Caco-2 (cell line): ENCODE measurements at places on chromosomes 6 and 20. TPM values are rescaled to one million over a fixed set of nuclear protein-coding genes. Genes with fewer than 3 reads are reported as not detected.

- H3K4me1 ChIP-seq, result no peaks in the 10 kb centered on the region
- H3K4me3 ChIP-seq, result no peak overlapping the region
- H3K27me3 ChIP-seq, result no peaks in the 10 kb centered on the region
- H3K36me3 ChIP-seq, result no peaks in the 10 kb centered on the region
- no peak overlapping the region for H3K27ac ChIP-seq
Observed at GRCh38 chr6:69900869-69901268, 34.5 kb downstream of the COL19A1 start.

- H3K27me3 ChIP-seq, result no peaks in the 10 kb centered on the region
- H3K27ac ChIP-seq, result no peak overlapping the region
- no peak overlapping the region for H3K4me3 ChIP-seq
- no peak for DNase-seq
- H3K36me3 ChIP-seq, result no peaks in the 10 kb centered on the region
Observed at GRCh38 chr6:15331143-15331542, 85.3 kb downstream of the JARID2 start.

DNA sequence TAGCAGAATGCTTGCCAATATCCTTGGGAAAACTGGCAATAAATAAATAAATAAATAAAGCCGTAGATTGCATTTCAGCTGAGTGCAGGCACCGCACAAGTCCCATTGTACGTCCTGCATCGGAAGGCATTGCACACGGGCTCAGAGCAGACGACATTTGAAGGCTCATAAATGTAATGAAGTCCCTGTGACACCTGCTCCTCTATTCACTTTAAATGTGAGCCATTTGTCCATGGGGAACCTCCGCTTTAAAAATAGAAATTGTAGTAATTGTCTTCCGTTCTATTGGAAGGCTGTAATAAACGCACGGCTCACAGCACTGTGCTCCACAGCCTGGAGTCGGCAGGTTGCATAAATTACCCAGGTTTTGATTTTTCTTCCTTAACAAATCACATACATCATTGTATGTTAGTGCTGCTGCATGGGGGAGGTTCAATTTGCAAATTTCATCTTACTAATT lies 32.6 kb downstream of the MYT1 start:
- peaks cover 2% of the 10 kb centered on the region; the same call in 1 of the 2 replicates for H3K27me3 ChIP-seq
- H3K4me1 ChIP-seq, result no peaks in the 10 kb centered on the region
- no peak overlapping the region for H3K27ac ChIP-seq
- no peaks in the 10 kb centered on the region for H3K36me3 ChIP-seq
- no peak overlapping the region for H3K4me3 ChIP-seq
- DNase-seq, result no peak

RANBP9 gene
- total RNA-seq, result 36.7 and 38.2 TPM in 2 replicates

GRCh38 chr20:16124911-16125776 lies 448.1 kb downstream of the KIF16B start:
- no peak overlapping the region for H3K27ac ChIP-seq
- DNase-seq, result no peak
- no peaks in the 10 kb centered on the region for H3K36me3 ChIP-seq
- H3K4me3 ChIP-seq, result no peak overlapping the region
- H3K27me3 ChIP-seq, result no peaks in the 10 kb centered on the region
- no peaks in the 10 kb centered on the region for H3K4me1 ChIP-seq

- H3K4me1 ChIP-seq, result peaks cover 41% of the 10 kb centered on the region
- H3K27me3 ChIP-seq, result no peaks in the 10 kb centered on the region
- no peak for DNase-seq
Observed at GRCh38 chr20:1877609-1878200, 17.5 kb upstream of the SIRPA start.

DNA sequence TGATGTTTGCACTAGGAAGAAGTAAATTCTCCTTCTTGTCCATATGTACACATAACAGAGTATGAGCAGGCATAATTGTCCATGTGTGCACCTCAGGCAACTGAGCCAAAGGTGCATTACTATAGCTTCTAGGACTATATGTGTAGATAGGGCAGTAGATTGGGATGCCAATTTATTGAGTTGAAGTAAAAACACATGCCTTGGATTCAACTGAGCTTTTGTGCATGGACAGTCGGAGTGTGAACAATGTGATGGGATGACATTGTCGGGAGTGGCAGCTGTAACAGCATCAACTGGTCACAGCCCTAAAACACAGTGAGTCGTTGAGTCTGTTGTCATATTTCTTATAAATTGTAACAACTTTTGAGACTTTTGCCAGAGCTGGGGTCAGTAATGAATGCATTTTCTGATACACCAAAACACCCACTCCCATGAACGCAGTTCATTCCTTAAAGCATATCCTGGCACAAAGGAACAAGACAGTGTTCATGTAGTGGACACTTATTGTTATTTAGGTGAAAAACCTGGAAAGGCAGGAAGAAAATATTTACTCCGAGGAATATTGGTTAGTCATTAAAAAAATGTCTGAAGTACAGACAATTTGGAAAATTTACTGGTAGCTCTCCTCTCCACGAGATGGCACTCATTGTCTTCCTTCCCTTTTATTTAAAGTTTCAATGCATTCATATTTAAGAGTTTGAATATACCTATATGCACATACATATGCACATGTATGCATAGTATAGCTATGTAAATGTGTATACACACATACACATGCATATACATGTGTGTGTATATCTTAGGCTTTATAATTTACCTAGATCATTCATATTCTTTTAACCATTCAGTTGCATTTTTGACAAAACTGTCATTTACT lies 302.0 kb upstream of the STXBP5 start:
- no peak overlapping the region for H3K4me3 ChIP-seq
- H3K27me3 ChIP-seq, result no peaks in the 10 kb centered on the region
- DNase-seq, result no peak
- no peaks in the 10 kb centered on the region for H3K4me1 ChIP-seq
- no peaks in the 10 kb centered on the region for H3K36me3 ChIP-seq

CFAP206 gene
- total RNA-seq, result 0.23 TPM in 1 of 2 replicates, not detected in the other

DNA sequence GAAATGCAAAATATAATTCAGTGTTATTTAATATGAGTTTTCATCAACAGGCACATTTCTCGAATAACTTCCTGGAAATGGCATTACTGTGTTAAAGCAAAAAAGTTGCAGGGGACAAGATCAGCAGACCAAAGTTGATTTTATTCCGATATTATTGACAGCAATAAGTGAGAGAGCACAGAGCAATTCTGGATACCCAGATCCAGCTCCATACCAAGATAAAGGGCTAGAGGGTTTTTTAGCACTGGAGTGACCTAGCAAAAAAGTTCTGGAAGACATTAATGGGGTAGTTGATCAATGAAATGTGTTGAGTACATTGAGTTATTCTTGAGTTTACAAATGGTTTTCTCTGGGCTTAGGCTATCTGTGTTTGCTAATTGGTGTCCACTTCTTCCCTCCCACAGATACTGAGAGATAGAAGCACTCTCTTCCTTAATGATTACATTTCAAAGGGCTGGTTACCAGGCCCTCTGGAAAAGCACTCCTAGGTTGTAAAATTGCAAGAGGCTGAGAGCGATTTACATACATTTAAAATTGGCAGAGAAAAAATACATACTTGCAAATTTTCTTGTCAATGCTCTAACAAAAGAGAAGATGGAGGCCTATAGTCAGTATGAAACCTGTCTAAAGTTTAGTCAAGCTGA lies 47.0 kb upstream of the MANEA start:
- no peaks in the 10 kb centered on the region for H3K36me3 ChIP-seq
- H3K27me3 ChIP-seq, result no peaks in the 10 kb centered on the region
- no peak overlapping the region for H3K4me3 ChIP-seq
- peaks cover 16% of the 10 kb centered on the region; the same call in 1 of the 2 replicates for H3K4me1 ChIP-seq
- no peak for DNase-seq

DNA sequence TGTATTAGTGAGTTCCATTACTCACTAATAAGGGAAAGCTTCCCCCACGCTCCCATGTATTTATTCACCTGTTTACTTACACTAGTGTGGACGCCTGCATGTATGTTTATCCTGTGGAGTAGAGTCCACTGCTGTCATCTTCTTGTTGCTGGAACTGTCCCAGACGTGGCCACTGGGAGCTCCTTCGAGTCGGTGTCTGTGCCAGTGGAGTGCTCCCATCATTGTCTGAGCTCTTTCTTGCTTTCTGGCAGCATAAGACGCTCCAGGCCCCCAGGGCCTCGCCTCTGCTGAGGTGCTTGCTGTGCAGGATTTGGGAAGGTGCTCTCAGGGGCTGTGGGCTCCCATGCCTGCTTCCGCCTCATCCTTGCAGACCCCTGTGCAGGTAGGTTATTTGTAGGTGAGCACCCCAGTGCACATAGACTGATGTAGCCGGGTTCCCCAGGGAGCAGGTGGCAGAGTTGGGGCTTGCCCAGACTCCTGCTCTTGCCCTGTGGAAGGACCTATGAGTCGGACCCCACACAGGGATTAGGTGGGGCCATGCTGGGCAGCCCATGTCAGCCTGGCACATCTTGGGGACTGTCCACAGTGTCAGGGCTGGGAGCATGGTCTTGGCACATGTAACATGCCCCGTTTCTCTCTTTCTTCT lies 16.6 kb downstream of the PHACTR3 start:
- no peak overlapping the region for H3K4me3 ChIP-seq
- H3K27ac ChIP-seq, result no peak overlapping the region
- no peak for DNase-seq
- no peaks in the 10 kb centered on the region; the same call in 1 of the 2 replicates for H3K27me3 ChIP-seq

DNA sequence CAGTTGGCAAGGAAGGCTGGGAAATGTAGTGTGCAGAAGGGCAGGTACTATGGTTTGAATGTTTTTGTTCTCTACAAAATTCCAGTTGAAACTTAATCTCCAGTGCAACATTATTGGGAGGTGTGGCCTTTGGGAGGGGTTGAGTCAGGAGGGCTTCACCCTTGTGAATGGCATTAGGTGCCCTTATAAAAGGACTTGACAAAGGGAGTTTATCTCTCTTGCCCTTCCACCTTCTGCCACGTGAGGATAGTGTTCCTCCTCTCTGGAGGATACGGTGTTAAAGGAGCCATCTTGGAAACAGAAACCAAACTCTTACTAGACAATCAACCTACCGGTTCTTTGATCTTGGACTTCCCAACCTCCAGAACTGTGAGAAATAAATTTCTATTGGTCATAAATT lies 82.2 kb upstream of the LRFN2 start:
- H3K27ac ChIP-seq, result no peak overlapping the region
- no peaks in the 10 kb centered on the region for H3K27me3 ChIP-seq
- H3K4me3 ChIP-seq, result no peak overlapping the region
- DNase-seq, result no peak

TLDC2 gene
- 0.14 TPM in 1 of 2 replicates, not detected in the other for total RNA-seq

DNA sequence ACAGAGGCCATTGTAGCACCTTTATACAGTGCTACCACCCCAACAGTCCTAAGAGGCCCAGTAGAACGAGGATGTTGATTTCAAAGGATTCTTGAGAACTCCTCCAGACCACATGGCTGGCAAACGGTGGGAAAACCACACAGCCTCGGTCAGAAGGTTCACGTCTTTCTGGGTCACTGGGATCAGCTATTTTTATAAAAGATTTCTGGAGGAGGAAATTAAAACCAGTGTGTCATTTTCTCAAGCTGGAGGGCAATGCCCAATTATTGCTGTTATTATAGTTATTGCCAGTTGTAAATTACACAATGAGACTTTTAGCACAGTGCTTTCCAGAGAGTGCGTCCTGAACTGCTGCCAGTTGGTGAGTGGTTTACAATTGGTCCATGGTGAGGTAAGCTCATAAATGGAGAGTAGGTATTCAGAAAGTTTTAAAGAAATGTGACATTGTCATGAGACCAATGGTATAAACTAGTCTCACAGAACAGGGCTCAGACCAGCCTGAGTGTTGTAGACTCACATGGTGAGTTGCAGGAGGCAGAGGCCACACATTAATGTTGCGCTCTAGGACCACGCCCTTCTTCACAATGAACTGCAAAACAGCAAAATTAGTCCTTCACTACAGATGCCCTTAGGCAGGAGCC lies 8.4 kb upstream of the PPP1R14C start:
- no peak overlapping the region for H3K27ac ChIP-seq
- no peak overlapping the region for H3K4me3 ChIP-seq
- no peaks in the 10 kb centered on the region for H3K36me3 ChIP-seq
- no peaks in the 10 kb centered on the region for H3K27me3 ChIP-seq
- H3K4me1 ChIP-seq, result no peaks in the 10 kb centered on the region

HLA-DOB gene
- 0.61 and 0.65 TPM in 2 replicates for total RNA-seq

MACROD2 gene
- 6.4 and 7.6 TPM in 2 replicates for total RNA-seq

DNA sequence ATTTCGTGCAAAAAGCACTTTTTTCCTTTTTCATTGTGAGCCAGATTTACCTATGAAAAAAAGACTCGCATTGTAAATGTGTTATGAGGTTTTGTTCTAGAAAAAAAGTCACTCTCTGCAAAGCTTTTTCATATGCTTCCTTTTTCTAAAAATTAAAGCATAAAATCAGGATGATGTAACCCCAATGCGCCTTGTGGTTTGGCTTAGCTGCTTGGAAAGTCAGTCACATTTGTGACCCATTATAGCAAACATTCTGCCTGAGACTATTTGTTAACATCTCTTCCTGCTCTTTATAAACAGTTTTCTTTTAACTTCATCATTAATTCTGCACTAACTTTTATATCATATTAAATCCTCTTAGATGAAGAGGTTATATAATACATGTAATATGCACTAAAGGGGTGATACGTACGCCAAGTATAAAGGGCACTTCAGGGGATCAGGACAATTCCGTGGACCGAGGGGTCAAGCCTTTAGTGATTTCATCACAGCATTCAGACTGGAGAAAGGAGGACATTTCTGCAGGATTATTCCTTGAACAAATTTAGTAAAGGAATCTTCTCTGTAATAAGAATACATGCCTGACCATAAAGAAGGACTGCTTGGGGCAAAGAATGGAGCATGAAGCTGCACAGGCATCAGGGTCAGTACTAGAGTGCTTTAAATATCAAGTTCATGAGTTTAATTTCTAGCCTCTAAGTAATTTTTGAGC lies 48.1 kb upstream of the SMLR1 start:
- no peaks in the 10 kb centered on the region for H3K27me3 ChIP-seq
- no peak overlapping the region for H3K27ac ChIP-seq
- no peak overlapping the region for H3K4me3 ChIP-seq

ARHGAP40 gene
- total RNA-seq, result 0.14 TPM in 1 of 2 replicates, not detected in the other

GRCh38 chr6:45677381-45678284 lies 299.9 kb upstream of the SUPT3H start:
- H3K4me1 ChIP-seq, result no peaks in the 10 kb centered on the region
- H3K27me3 ChIP-seq, result no peaks in the 10 kb centered on the region
- no peak overlapping the region for H3K27ac ChIP-seq
- H3K36me3 ChIP-seq, result no peaks in the 10 kb centered on the region

EPPIN gene
- total RNA-seq, result not detected in 2 replicates

GID8 gene
- total RNA-seq, result 129 and 133 TPM in 2 replicates

- H3K36me3 ChIP-seq, result no peaks in the 10 kb centered on the region
- H3K27ac ChIP-seq, result no peak overlapping the region
- H3K4me1 ChIP-seq, result no peaks in the 10 kb centered on the region
- DNase-seq, result no peak
- H3K4me3 ChIP-seq, result no peak overlapping the region
Observed at GRCh38 chr6:133447924-133448323, 206.8 kb downstream of the EYA4 start.

- no peaks in the 10 kb centered on the region for H3K36me3 ChIP-seq
- no peak overlapping the region for H3K27ac ChIP-seq
- H3K4me3 ChIP-seq, result no peak overlapping the region
- no peak for DNase-seq
Observed at GRCh38 chr6:111803804-111804203, 69.4 kb downstream of the FYN start.
